ENCODE measurements at places on chromosomes 5 and 9. TPM values are rescaled to one million over a fixed set of nuclear protein-coding genes. Genes with fewer than 3 reads are reported as not detected.

Gene CDH6
- total RNA-seq: 3.9 TPM

Gene PCDHA9
- total RNA-seq: 1.5 TPM

Gene RNF130
- total RNA-seq: 114 TPM

Gene CATSPER3
- total RNA-seq: 0.44 TPM

Gene CDH10
- total RNA-seq: not detected

Gene ANKRD18B
- total RNA-seq: not detected

Gene SMARCA2
- total RNA-seq: 140 TPM

DNA sequence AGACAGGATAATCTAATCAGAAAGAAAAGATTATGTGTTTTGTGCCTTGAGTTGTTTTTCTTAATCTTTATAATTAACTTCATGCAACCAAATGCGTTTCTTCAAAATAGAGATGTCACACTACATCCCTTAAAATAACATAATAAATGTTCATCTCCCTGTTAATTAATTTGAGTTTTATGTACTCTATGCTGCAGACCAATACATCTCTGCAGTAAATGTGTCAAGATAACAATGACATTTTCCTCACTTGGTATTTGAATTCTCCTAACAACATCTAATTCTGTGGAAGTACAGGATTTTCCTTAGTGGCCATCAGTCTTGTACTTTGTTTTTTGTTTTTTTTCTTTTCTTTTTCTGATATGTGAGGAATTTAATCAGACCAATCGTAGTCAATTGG lies 279.2 kb upstream of the TYRP1 start:
- DNase-seq: no peak

GRCh38 chr9:33498387-33498786 lies 24.7 kb upstream of the NOL6 start:
- DNase-seq: no peak

DNA sequence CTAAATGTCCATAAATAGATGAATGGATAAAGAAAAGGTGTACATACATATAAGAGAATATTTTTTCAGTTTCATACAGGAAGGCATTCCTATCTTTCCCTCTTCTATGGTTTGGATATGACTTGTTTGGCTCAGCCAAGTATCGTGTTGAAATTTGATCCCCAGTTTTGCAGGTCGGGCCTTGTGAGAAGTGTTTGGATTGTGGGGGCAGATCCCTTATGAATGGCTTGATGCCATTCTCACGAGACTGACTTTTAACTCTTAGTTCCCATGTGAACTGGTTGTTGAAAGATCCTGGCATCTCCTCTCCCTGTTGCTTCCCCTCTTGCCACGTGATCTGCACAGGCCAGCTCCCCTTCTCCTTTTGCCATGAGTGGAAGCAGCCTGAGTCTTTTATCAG lies 421.1 kb upstream of the FTMT start:
- no peak for DNase-seq

GRCh38 chr5:132283423-132284043 lies 10.7 kb upstream of the SLC22A4 start:
- DNase-seq: no peak

DNA sequence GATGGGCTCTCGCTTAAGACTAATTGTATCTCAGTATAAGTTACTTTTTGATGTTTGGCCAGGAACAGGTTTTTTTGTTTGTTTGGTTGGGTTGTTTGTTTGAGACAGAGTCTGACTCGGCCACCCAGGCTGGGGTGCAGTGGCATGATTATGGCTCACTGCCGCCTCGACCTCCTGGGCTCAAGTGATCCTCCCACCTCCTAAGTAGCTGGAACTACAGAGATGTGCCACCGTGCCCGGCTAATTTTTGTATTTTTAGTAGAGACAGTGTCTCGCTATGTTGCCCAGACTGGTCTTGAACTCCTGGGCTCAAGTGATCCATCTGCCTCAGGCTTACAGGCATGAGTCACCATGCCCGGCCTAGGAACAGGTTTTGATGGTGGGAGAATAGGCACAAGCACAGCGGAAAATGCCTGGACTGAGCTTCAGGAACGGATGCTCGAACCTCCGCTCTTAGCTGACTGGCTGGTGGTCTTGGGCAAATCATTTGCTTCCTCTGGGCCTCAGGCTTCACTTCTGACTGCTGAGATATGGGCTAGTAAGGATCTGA lies 11.4 kb upstream of the SYNPO start:
- DNase-seq: no peak

DNA sequence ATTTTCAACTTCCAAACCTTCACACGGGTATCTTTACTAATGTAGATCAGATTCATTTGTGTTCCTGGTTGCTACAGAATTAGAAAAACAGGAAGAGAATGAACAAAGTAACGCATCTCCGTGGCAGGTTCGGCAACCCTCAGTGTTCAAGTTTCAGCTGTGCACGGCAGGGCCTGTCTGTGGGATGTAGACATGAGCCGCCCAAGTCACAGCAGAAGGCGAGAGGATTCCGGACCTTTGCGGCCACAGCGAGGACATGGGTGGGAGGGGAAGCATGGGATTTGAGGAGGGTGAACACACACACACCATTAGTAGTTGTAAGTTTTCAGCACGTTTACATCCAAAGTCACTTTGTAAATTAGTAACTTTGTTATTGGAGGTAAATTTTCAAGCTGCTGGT lies 31.7 kb upstream of the CEP72 start:
- DNase-seq: no peak

- no peak for DNase-seq
Observed at GRCh38 chr9:126128494-126129142, 198.0 kb upstream of the MVB12B start.

DNA sequence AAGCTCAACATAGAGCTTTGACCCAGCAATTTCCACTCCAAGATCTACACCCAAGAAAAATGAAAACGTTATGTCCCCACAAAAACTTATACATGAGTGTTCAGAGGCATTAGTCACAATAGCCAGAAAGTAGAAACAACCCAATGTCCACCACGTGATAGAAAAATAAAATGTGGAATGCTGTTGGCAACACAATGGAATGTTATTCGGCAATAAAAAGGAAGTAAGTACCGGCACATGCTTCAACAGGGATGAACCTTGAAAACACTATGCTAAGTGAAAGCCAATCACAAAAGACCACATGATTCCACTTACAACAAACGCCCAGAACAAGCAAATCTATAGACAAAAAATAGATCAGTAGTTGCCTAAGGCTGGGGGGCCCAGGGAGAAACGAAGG lies 6.0 kb downstream of the UBQLN1 start:
- DNase-seq: no peak

DNA sequence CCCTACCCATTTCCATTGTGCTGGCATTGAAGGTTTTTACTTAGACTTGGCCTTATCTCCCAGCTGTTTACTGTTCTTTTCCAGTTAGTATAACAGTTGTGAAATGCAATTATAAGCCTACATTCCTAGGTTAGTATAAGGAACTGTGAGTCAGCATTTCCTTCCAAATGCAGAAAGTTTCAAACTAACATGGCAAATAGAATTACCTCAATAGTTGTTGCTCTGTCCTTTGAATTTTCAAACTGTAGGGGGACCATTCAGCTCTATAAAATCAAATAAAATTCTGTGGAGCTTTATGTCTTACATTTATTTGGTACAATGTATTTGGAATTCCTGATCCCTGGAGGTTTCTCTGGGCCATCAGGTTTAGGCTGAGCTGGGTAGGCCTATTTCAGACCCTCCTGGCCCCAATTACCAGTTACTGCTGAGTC lies 47.2 kb downstream of the ARHGEF28 start:
- DNase-seq: no peak

GRCh38 chr5:142425286-142426065 lies 100.7 kb upstream of the SPRY4 start:
- DNase-seq: no peak
